ENCODE measurements at places on chromosomes 13 and 19. TPM values are rescaled to one million over a fixed set of nuclear protein-coding genes. Genes with fewer than 3 reads are reported as not detected.

The CEACAM3 gene
- not detected for total RNA-seq

The MAST1 gene
- total RNA-seq: 0.45 TPM

The UBE2M gene
- 207 TPM for total RNA-seq

The GARIN5A gene
- 0.15 TPM for total RNA-seq

The TMEM272 gene
- total RNA-seq: not detected

The CYP4F8 gene
- total RNA-seq: not detected

The RNF113B gene
- 0.23 TPM for total RNA-seq

The ERICH6B gene
- total RNA-seq: not detected

The MBD3L3 gene
- not detected for total RNA-seq

The ZNF440 gene
- total RNA-seq: 8.4 TPM

The GIPR gene
- total RNA-seq: 1.2 TPM

The NOTCH3 gene
- total RNA-seq: 4.5 TPM

The PABPC3 gene
- total RNA-seq: 0.04 TPM

The KLK11 gene
- total RNA-seq: not detected

The FCAR gene
- not detected for total RNA-seq

The C13orf42 gene
- total RNA-seq: not detected

The S1PR4 gene
- 9.9 TPM for total RNA-seq

The SYNGR4 gene
- not detected for total RNA-seq

The ZNF578 gene
- 0.53 TPM for total RNA-seq

The PLIN4 gene
- 4.1 TPM for total RNA-seq

The LRRC4B gene
- 7.4 TPM for total RNA-seq

The WBP4 gene
- total RNA-seq: 8.6 TPM

The ZNF426 gene
- total RNA-seq: 9.0 TPM

The RNF17 gene
- 0.37 TPM for total RNA-seq

The HSH2D gene
- not detected for total RNA-seq

The ATP12A gene
- not detected for total RNA-seq

The SLC25A41 gene
- total RNA-seq: not detected

The LHB gene
- 1.3 TPM for total RNA-seq

The STARD13 gene
- total RNA-seq: 48.6 TPM

The POU2F2 gene
- total RNA-seq: 1.2 TPM

The EPSTI1 gene
- not detected for total RNA-seq

The CEBPA gene
- total RNA-seq: 1.1 TPM

The DNMT1 gene
- 221 TPM for total RNA-seq

The GPR12 gene
- not detected for total RNA-seq

The SIGLEC12 gene
- total RNA-seq: not detected

The IZUMO1 gene
- total RNA-seq: not detected

The CGB1 gene
- total RNA-seq: not detected

The ZNF805 gene
- 12.3 TPM for total RNA-seq

The TINCR gene
- 0.24 TPM for total RNA-seq

The PROZ gene
- not detected for total RNA-seq

The ENOX1 gene
- 2.2 TPM for total RNA-seq

The SPACA4 gene
- not detected for total RNA-seq

The ZNF208 gene
- total RNA-seq: 3.2 TPM

The ALG11 gene
- 15.0 TPM for total RNA-seq

The NLRP11 gene
- 0.75 TPM for total RNA-seq

The CCDC8 gene
- total RNA-seq: not detected

The TECR gene
- 114 TPM for total RNA-seq

The IQCN gene
- total RNA-seq: 0.94 TPM

The CILP2 gene
- total RNA-seq: 2.0 TPM

The METTL21C gene
- not detected for total RNA-seq

The MBNL2 gene
- 29.7 TPM for total RNA-seq

The PSMD8 gene
- total RNA-seq: 339 TPM

The RFX2 gene
- 5.6 TPM for total RNA-seq

The B3GNT3 gene
- not detected for total RNA-seq

Measured in A375 (cell line).